Tibial nerve (tissue), 4 donors: ENCODE measurements at places on chromosomes 1 and 21.

DNA sequence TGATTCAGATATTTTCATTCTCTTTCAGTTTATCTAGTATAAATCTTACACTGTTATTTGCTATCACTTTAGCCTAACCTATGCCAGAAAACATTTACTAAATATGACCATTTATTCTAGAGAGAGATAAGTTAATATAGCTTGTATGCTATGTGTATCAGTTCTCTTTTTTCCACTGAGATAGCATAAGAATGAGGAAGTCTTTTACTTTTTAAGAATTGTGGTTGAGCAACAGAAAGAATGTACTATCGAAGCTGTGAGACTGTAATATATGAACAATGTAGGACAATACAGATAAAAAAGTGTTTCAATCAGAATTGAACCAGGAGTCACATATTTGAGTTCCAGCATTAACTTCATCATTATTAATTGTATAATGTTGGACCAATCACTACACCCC, 479.9 kb upstream of the PLXNA2 start:
- no peak for DNase-seq

DNA sequence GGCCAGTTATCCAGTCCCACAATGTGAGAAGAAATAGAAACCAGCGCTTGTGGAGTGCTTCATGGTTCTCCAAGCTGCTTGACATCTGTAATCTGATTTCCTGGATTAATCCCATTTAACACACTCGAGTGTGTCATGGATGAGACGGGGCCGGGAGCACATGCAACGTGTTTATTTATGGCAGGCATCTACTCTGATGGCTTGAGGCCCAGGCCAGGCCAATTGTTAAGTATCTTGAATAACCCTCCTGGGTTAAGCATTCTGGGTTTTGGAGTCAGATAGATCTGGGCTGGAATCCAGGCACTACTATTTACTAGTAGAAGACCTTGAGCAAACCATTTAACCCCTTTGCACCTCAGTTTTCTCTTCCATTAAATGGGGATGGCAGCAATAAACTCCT, 37.5 kb upstream of the LAPTM5 start:
- no peak for DNase-seq

DNA sequence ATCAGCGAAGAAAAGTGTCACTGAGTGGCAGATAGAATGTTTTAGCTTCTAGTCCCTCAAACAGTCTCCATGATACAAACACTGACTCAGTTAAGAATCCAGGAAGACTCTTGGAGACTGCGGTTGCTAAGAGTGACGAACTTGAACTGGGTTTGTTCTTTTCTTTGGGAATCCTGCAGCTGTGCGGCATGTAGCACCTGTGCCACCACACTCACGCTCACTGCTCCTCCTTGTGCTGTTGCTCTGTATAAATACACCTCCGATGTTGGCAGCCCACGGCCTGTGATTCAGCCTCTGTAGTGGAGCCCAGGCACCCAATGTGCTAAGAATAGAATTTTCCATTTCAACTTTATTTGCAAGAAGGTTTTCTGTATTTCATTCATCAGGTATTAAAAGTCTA, 5.5 kb upstream of the PPIE start:
- no peak for DNase-seq

GRCh38 chr1:175900171-175900570, 156.8 kb upstream of the TNR start:
- DNase-seq = no peak

DNA sequence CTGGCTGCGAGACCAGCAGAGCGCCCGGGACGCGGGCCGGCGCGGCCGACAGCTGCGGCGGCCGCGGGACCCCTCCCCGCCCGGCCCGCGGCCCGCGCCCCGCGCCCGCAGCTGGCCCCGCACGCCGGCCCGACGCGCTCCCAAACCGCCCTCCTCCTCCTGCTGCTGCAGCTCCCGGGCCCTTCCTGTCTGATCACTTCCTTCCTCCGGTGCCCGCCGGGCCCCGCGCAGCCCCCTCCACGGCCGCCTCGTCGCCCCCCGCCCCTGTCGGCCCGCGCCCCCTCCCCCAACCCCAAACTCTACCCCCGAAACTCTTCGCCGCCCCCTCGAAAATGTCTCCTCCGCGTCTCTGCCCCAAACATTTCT, 594 bp downstream of the LUZP1 start:
- DNase-seq = no peak

DNA sequence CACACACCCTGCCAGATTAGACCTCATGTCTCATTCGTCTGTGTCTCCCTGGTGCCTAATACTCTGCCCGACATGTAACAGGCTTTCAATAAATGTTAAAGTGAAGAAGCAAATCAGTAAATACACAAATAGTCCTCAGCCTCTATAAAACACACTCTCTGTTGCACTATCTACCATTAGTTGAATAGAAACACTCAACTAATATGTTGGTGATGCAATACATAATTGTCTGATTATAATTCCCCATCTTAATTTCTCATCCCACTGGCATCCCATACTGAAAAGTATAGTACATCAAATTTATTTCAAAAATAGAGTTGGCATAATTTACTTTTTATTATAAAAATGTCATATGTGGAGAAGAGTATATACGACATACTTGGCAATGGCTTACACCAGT, 162.4 kb downstream of the PAPPA2 start:
- DNase-seq = no peak

- no peak for DNase-seq
Observed at GRCh38 chr1:239814306-239814881, 277.3 kb upstream of the FMN2 start.

GRCh38 chr1:65180977-65181376, 33.0 kb downstream of the AK4 start:
- DNase-seq = no peak

DNA sequence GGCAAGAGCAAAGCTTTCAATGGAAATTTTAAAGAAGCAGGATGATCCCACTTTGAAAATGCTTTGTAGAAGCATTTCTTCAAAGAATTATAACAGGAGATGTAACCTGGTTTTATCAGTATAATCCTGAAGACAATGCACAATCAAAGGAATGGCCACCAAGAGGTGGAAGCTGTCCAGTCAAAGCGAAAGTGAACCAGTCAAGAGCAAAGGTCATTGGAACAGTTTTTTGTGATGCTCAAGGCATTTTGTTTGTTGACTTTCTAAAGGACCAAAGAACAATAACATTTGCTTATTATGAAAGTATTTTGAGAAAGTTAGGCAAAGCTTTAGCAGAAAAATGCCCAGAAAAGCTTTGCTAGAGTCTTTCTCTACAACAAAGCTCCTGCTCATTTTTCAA, 5.5 kb upstream of the CD84 start:
- no peak for DNase-seq

DNA sequence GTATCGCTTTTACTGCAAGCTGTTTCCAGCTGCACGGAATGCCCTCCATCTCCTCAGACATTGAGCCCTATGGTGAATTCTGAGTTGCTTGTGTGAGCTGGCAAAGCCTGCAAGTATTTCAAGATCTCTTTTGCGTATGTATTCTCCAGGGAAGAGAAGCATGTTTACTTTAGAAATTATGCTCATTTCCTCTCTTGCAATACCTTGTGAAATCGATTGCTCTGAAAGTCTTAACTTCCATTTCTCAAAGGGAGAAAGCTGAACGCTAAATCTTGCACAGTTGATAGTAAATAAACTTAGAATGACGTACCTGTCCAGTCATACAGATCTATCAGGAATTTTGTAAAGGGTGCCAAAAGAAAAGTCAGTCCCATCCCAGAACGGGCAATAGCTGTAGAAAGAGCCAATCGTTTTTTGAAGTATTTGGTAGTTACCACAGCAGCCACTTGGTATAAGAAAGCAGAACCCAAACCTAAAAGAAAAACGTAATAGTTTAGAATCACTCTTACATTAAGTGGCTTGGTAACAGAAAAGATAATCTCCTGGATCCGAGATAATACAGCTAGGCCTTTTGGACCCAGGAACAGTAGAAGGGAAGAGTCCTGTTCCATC, 10.0 kb downstream of the SLC16A4 start:
- DNase-seq = no peak

DNA sequence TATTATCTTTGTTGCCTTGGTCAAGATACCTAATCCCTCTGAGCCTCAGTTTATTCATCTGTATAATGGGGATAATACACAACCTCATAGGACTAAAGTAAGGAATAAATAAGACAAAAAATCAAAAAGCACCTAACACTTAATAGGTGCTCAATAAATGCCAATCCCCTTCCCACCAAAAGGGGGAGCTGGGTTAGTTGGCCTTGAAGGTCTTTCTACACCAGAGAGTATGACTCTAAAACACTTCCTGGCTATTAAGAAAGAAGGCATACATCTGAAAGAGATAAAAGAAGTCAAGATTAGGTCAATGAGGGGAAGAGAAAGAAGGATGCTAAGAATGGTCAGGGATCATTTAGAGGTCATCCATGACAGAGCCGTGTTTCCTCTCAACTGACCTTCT, 11.1 kb downstream of the VSIG8 start:
- no peak for DNase-seq

- DNase-seq = no peak
Observed at GRCh38 chr1:65164633-65165032, 16.6 kb downstream of the AK4 start.

DNA sequence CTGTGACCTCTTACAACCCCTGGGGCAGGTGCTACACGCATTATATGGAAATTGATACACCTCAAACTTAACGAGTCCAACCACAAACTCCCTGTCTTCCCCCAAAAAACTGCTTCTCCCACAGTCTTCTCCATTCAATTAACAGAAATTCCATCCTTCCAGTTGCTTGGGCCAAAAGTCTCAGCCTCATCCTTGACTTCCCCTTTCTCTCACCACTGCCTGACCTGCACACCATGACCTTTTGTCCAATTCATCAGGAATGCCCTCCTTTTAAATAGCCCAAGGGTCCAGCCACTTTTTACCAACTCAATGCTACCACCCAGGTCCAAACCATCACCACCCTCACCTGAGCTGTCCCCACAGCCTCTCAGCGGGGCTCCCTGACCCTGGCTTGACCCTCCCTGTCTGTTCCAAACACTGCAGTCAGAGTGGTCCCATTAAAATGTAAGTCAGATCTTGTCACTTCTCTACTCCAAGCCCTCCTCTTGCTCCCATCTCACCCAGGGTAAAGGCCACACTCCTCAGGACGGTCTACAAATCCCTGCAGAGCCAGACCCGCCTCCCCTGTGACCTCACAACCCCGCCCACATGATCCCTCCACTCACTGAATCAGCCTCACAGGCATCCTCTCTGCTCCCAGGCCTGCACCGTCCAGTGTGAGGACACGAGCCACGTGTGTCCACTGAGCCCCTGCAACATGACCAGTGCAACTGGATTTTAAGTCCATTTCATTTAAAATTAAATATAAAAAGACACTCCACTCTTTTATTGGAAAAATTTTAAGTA, 18.5 kb downstream of the KCNN3 start:
- no peak for DNase-seq

GRCh38 chr1:80520949-80521348, 1279.8 kb upstream of the ADGRL2 start:
- DNase-seq = no peak

GRCh38 chr1:109498161-109498801, 4.4 kb downstream of the CYB561D1 start:
- DNase-seq = no peak

DNA sequence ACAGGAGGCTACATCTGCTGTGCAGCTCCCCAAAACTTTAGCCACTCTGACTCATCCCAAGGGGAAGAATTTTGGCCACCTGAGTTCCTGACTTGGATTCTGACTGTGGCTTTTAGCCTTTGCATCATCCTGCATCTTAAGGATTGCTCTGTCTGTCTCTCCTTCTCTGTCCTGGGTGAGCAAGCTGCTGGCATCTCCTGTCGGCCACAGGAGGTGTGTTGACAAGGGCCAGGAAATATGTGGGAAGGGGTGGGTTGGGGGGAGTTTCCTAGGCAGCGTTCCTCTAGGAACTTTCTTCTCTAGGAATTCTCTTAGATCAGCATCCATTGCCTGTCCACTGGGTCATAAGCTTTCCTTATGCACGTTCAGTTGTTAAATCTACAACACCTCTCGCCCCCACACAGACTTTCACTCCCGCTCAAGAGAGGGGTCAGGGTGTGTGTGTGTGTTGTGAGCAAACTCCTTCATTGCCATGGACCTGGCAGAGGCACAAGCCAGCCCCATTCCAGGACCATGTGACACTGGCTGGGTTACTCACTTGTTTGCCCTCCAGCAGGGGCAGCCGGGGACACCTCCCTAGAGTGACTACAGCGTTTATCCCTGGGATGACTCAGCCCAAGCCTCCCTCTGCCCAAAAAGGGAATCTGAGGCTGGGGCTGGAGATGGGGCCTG, 145.0 kb upstream of the DUSP10 start:
- DNase-seq = peak; percentile 35

- no peak for DNase-seq
Observed at GRCh38 chr1:79472067-79472656, 465.6 kb upstream of the ADGRL4 start.

DNA sequence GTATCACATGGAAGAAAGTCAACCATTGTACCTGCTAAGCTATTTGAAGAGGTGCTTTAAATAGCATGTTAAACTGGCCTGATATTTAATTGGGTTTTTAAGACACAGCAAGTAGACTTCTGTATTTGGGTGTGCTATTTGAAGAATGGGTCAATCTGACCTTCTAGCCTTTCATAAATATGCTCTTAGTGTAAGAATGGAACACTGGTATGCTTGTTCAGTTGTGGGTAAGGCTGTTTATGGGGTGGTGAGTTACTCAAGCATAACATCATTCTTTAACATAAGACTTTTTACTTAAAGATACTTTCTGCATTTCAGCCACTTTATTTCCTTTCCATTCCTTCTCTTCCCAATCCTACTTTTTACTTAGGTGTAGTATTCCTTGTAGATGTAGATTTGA, 21.4 kb downstream of the AHCYL1 start:
- DNase-seq = no peak
